ENCODE measurements at places on chromosomes 16 and 17.

DNA sequence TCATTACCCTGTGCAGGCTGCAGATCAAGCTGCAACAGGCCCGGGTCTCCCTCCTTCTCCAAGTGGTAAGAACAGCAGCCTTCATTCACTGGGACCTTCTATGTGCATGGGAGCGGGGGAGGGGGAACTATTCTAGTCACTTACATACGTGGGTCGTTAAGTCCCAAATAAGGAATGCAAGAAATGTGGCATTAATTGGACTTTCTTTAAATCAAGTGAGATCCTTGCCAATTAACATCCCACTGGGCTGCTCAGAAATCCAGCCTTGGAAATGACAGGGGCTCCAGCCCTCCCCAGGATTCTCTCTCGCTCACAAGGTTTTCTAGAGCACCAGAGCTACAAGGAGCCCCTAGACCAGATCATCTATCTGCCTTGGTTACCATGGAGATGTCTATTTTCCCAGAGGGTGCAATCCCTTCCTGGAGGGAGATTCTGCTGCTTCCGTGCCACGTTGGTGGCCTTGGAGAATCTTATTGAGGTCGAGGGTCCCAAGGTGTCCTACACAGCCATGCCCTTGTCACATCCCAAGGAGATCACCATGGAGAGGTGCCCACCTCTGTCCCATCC lies 5.2 kb upstream of the EIF1 start:
- no peak for DNase-seq

GRCh38 chr16:14007450-14007849 lies 63.7 kb upstream of the MRTFB start:
- no peak for DNase-seq

GRCh38 chr16:66225696-66226095 lies 140.8 kb upstream of the CDH5 start:
- no peak for DNase-seq

DNA sequence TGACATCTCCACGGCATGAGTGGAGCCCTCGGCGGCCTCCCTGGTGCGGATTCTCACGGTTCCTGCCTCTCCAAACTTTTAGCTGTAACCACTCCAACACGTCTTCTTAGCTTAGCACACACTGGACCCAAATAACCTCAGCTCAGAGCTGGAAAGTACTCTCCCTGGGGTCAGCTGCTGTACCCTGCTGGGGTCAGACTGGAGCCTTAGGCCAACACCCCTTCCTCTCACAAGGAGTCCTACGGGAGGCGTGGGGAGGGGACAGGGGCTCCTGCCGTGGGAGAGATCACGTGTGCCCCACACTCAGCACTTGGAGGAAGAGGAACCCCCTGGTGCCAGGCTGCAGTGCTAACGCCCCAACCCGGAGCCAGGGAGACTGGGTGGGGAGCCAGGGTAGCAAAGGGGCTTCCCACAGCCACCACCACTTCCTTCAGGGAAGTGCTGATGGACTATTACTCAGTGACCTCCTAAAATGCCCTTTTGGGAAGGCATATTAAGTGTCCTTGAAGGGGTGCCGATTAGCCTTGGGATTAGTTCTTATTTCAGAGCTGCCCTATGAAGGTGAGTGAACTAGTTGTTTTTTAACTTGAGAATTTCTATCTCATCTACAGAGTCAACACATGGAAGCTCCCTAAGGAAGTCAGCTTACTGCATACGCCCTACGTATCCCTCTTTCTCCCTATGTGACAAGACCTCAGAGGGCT lies 124.0 kb downstream of the HIC1 start:
- DNase-seq = no peak

DNA sequence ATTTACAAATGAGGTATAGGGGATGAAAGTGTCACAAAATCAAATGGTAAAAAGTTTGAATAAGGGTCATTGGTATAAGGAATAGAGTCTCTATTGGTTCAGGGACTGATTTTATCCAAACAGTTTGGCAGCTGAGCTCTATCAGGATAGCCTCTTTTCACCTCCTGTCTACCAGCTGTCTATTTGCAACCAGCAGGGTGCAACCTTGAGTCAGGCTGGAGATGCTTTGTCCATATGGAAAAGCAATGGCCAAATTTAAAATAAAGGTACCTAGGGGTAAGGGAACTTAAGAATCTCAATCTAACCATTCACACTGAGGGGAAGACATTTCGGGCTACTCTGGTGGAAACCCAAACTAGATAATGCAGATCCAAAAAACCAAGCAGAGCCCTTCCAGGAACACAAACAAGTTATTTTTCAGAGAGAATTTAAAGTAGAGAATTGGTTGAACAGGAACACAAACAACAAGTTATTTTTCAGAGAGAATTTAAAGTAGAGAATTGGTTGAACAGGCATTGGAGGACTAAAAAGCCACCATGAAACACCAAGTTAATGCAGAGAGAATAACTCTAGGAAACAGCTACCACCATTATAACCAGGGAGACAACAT lies 12.6 kb upstream of the CA10 start:
- DNase-seq = no peak
